Foreskin keratinocyte (primary cell): ENCODE measurements at places on chromosomes 4 and X.

GRCh38 chrX:71650333-71650969 lies 16.9 kb upstream of the LOC101059915 start:
- no peak for DNase-seq

DNA sequence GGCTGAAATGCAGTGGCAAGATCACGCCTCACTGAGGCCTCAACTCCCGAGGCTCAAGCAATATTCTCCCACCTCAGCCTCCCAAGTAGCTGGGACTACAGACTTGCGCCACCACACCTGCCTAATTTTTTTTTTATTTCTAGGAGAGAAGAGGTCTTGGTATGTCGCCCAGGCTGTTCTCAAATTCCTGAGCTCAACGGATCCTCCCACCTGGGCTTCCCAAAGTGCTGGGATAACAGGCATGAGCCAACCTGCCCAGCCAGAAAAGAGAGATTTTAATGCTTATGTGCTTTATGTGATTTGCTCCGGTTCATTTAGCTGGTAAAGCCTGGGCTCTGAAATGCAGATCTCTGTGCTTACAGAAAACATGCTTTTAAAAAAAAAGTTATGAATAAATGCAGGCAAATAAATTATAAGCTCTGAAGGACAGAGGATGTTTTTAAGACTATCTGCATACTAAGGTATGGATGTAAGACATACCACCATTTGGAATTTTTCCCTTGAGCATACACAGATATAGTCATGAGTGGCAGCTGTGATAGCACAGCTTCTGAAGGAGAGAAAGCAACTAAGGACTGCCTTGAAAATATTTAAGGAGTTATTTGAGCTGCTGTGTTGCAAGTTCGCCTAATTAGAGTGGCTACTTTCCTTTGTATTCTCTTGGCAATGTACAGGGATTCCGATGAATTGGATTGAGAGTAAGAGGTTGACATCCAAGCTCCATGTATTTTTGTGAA lies 13.8 kb downstream of the GUCY1B1 start:
- peak; percentile 64 for DNase-seq

DNA sequence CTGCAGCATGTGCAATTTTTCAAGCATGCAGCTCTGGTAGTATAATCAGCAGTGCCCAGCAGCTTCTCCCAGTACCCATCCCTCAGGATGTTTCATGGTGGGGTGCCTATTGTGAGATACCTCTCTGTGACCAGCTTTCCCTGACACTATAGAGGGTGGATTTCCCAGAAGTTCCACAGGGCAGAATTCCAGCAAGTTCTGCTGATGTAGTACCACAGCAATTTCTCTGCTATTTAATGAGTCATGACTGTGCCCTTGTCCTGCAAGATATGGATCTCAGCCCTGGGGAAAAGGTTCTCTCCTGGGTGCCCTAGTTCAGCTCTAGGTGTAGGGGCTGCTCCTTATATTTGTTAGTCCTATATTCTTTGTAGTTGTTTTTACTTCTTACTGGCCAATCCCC lies 174.8 kb downstream of the ENOX2 start:
- no peak for DNase-seq

DNA sequence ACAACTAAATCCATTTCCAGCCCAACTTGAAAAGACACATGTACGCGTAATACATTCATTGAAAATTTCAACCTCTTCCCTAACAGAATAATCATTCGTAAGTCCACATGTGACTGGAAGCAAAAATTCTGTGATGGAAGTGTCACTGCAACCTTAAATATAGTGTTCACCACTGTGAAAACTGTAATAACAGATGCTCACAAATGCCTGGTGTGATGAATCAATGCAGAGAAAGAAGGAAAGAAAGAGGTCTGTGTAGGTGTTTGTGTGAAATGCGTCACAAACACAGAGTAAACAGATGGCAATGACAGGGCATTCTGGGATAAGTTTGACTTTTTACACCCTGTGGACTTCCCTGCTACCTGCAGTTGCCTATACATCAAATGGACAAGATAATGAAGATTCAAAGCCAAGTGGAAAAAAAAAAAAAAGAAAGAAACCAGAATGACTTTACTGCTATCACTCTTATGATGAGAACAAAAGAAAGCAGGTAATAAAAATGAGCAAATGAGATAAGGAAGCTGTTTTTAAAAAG lies 123.3 kb downstream of the EPHA5 start:
- DNase-seq = no peak

DNA sequence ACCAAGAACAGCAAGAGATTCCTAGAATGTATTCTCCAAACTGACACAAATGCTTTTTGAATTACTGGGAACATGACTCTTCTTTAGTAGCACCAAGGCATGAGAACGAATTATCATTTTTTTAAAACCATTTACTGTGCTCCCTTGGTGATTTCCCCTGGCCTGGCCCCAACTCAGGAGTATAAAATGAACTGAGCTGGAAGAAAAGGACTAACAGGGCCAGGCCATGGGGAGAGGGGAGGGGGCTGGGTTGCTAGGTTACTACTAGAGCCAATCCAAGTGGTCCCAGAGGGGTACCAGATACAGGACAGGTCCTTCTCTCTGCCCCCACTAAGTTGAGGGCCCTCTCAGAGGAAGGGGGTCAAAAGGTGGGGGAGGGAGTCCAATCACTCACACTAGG lies 23.1 kb downstream of the SASH3 start:
- no peak for DNase-seq

DNA sequence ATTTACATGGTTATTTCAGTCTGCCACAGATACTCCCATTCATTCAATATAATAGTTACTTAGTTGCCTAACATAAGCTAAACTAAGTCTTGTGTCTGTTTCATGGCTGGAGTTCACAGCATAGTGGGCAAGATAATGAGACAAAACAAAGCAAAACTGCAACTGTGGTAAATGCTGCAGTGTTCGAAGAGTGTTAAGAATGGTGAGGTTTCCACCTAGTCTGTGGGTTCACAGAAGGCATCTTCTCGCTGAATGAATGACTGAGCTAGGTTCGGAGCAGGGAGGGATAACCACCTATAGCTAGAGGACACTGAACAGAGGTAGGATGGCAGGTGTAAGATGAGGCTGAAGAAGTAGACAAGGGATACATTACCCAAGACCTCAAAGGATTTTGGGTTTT lies 171.0 kb downstream of the FBXW7 start:
- no peak for DNase-seq

- no peak for DNase-seq
Measured at GRCh38 chrX:31550158-31550557, 478.3 kb upstream of the FTHL17 start.

DNA sequence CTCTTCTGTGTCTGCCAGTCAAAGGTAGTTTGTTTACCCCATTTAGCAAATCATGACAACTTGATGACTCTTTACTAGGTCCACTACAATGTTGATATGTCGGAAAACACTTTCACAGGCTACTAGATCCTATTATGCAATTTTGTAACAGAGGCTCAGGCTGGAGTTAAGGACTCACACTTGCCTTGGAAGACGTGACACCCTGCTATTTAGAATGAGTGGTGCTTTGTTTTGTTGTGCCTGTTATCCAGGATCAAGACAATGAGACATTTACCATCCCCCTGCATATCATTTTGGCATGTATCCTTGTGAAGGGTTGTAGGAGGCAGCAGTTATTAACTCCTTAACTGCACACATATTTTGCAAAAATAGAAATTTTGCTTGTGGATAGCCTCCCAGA lies 263.7 kb downstream of the IL1RAPL1 start:
- DNase-seq = no peak

DNA sequence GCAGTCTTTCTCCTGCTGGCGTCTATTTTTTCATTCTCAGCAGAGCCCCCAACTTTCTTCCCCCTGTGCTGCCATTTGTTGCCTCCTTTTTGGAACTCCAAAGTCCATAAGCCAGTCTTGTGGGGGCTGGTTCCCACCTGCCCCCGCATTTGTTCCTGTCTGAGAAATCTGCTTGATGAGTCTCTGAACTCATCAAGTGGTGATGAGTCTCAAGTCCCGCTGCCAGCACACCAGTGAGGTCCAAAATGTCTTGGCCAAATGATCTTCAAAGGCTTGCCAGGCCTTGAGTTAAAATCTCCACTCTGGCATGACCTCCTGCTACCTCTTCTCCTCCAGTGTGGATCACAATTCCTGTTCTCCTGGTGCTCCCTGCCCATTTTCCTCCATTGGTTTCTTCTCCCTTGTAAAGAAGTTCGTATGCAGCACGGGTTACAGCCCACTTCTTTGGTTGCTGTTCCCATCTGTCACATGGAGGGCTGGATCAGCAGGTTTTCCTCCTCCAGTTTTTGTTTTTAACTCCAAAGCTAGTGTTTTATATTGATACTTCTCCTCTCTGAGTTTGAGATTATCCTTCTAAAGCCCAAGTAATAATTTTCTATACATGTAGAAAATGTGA lies 72.7 kb upstream of the LIMCH1 start:
- DNase-seq = no peak

DNA sequence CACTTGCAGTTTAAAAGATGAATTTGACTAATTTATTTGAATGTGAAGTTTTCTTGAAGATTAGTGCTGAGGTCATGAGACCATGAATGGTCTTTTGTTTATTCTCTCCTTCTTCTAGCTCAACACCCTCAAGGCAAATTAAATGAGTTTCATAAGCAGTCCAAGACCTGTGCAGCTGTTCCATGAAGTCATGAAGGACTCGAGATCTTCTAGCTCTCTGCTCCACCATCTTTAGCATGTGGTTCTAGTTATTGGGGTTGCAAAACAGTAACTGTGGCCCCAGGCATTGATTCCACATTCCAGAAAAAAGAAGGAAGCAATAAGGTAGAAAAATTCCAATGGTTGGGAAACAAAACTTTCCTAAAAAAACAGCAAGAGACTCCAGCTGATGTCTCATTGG lies 84.2 kb upstream of the HS3ST1 start:
- DNase-seq = no peak

DNA sequence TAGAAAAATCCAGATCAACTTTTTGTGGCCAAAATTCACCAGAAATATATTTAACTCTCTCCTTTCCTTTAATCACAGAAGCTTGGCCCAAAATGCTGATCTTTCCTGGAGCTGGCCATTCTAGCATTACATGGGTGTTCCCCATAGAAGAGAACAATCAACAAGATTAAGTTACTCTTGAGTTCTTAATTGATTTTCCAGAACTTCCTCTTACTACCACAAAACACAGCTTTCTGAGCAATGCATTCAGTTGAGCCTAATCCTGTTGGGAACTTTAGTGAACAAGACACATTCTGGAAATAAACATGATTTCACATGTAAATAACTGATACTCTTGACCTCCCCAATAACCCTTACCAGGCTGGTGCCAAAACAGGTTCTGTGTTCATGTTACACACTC lies 45.4 kb upstream of the STIM2 start:
- DNase-seq = no peak

- peak; percentile 26 for DNase-seq
Measured at GRCh38 chrX:100413229-100413628, 3.2 kb upstream of the PCDH19 start.

GRCh38 chr4:117825600-117825999 lies 208.7 kb upstream of the NDST3 start:
- DNase-seq = no peak

DNA sequence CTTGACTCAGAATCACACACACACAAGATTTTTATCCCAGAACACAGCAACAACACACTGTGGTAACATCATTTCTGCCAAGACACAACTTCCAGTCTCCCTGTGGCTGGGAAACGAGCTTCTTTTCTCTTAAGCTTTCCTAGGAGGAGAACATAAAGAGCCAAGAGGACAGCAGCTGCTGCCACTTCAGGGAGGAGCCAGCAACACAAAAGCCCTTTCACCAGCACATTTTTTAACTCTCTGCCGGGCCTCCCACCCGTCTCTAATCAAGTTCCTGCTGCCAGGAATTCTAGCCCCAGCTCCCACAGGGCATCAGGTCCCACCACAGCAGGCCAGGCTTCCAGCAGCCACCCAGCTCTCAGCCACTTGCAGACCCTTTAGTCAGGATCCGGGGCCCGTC lies 22.4 kb downstream of the FAT1 start:
- DNase-seq = no peak

DNA sequence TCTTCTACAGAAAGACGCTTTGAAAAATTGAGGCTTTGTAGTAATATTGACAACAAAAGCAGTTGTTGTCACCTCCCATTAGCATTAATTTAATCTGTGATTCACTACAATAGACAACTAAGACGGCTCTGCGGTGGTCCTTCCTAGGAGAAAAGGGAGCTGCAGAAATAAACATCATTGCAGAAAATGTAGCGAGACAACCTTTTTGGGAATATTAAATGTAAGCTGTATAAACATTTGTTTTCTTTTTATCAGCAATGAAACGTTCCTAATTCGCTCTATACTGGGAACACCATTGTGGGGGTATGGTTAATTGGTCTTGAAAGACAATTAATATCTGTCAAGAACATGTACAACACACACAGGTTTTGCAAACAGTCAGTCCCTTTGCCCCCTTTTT lies 583.3 kb upstream of the TENM3 start:
- no peak for DNase-seq

GRCh38 chr4:38663090-38663800 lies 754 bp upstream of the KLF3 start:
- no peak for DNase-seq

DNA sequence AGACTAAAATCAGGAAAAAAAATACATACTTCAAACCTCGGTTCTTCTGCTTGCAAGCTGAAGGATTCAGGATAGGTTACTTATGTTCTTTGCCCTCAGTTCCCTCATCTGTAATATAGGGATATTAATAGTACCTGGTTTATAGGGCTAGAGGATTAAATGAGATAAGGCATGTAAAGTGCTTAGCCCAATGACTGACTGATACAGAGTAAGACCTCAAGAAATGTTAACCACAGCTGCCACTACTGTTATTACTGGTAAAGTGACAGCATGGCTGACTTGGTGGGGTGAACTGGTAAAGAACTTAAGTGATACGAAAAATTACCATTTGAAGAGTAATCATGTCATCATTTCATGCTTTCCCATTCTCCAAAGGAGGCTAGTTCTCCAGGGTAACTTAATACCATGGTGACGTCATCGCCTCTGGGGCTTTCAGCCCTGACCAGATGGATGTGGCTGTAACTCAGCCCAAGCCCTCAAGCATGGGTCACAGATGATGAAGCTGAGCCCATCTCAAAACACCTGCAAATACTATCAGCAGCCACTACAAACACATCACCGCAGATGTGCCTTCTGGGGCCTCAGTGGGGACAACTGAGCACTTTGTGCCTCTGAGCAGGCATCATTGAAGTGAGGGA lies 44.5 kb upstream of the SCML1 start:
- peak; percentile 19 for DNase-seq

DNA sequence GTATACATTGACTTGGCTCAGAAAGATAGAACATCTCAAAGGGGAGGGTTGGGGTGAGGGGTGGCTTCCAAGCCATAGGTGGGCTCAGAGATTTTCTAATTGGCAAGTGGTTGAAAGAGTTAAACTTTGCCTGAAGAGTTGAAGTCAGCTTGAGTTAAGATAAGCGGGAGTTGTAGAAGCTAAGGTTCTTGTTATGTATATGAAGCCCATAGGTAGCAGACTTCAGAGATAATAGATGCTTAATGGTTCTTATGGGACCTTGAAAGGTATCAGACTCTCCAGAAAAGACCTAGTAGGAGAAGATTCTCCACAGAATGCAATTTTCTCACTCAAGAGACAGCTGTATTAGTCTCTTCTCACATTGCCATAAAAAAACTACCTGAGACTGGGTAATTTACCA lies 599.1 kb upstream of the CPEB2 start:
- DNase-seq = no peak
